ENCODE measurements at places on chromosomes 16 and 17.

DNA sequence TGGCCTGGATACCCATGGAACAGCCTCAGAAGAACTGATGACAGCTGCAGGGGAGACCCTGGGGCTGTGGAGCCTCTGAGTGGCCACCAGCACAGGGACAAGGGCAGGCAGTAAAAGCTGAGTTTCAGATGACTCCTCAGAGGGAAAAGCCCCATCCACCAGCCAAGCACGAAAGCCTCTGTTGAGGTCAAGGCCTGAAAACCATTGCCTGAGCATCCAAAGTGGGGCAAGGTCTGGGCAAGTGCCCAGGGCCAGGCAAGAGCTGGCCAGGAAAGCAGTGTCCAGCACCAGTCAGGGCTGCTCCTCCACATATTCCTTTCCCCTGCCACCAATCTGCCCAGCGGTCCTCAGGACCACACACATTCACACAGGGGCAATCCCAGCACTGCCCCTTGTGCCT is 16.4 kb downstream of the ATP6V0D1 start:
- no peak for DNase-seq

DNA sequence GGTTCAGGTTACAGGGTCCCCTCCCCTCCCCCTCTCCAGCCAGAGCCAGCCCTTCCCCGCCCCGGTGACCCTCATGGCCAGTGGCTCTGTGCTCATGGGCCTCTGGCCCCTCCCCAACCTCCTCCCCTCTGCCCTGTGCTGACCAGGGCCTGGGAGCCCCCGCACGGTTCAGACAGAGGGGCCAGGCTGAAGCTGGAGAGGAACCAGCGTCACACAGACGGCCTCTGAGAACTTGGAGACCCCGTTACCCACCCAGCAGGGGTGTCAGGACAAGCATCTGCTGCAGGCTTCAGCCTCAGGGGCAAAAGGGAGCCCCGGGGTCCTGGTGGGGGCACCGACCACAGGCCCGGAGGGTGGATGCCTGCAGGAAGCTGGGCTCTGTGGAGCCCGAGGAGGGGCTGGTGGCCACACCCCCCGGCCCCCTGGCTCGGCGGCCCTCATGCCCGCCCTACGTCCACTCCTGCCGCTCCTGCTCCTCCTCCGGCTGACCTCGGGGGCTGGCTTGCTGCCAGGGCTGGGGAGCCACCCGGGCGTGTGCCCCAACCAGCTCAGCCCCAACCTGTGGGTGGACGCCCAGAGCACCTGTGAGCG is at the start of gene WFIKKN1:
TSS of gene WFIKKN1 (plus strand) at position 171 of the 591 bp plus-strand sequence. CDS start at position 440, 269 bp downstream.
- DNase-seq: no peak

DNA sequence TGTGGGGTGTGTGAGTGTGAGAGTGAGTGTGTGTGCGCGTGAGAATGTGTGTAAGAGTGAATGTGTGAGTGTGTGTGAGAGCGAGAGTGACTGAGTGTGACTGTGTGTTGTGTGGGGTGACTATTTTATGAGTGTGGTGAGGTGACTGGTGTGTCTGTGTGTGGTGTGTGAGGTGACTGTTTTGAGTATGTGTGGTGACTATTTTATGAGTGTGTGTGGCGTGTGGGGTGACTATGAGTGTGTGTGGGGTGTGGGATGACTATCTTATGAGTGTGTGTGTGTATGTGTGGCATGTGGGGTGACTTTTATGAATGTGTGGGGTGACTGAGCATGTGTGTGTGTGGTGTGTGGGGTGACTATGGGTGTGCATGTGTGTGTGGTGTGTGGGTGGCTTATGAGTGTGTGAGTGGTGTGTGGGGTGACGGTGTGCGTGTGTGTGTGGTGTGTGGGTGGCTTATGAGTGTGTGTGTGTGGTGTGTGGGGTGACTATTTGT is 152.9 kb upstream of the PLCG2 start:
- DNase-seq: no peak

DNA sequence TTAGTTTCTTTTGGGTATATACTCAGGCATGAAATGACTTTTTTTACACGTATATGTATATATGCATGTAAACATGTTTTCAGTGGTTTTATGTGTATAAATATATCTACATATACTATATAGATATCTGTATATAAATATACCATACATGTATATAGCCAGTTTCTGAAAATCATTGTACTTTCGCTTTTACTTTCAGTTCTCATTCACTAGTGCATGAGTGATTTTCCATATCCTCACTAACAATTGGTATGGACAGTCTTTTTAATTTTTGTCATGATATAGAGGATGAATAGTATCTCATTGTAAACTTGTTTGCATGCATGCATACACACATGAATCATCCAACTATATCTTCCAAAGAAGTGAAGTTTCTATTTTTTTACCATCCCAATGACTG is 877.1 kb upstream of the CDH8 start:
- no peak for DNase-seq

GRCh38 chr17:5184288-5184687 is 7.4 kb downstream of the ZNF594 start:
- DNase-seq: peak; percentile 14

GRCh38 chr17:40903129-40903847 is 18.2 kb upstream of the KRT20 start:
- no peak for DNase-seq
